ENCODE measurements at places on chromosomes 6 and 20.
A peak's percentile ranks its signal among the peaks of the same experiment; 100 is the strongest.

- no peaks in the 10 kb centered on the region for H3K27me3 ChIP-seq
- no peak overlapping the region for H3K4me3 ChIP-seq
These were observed 29.1 kb downstream of the WRNIP1 start for GRCh38 chr6:2794171-2794730.

DNA sequence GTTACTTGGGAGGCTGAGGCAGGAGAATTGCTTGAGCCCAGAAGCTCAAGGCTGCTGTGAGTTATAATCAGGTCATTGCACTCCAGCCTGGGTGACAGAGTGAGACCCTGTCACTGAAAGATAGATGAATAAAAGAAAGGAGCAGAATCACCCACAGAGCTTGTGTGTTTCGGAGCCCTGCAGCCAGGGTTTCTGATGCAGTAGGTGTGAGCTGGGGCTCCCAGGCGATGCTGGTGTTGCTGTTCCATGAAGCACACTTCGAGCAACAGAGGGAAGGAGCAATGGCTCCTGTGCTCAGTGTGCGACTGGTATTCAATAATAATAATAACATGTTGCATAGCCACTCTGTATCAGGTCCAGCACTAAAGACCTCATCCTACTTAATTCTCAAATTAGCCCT is 197.5 kb upstream of the CST7 start:
- no peak for DNase-seq
- H3K27ac ChIP-seq: no peak overlapping the region
- H3K4me1 ChIP-seq: peaks cover 3% of the 10 kb centered on the region
- peaks cover 2% of the 10 kb centered on the region for H3K27me3 ChIP-seq
- no peaks in the 10 kb centered on the region for H3K36me3 ChIP-seq

- DNase-seq: no peak
- H3K4me3 ChIP-seq: no peak overlapping the region
- no peak overlapping the region for H3K27ac ChIP-seq
- no peaks in the 10 kb centered on the region for H3K36me3 ChIP-seq
These were observed 19.2 kb upstream of the RIPOR3 start for GRCh38 chr20:50710492-50711063.

DNA sequence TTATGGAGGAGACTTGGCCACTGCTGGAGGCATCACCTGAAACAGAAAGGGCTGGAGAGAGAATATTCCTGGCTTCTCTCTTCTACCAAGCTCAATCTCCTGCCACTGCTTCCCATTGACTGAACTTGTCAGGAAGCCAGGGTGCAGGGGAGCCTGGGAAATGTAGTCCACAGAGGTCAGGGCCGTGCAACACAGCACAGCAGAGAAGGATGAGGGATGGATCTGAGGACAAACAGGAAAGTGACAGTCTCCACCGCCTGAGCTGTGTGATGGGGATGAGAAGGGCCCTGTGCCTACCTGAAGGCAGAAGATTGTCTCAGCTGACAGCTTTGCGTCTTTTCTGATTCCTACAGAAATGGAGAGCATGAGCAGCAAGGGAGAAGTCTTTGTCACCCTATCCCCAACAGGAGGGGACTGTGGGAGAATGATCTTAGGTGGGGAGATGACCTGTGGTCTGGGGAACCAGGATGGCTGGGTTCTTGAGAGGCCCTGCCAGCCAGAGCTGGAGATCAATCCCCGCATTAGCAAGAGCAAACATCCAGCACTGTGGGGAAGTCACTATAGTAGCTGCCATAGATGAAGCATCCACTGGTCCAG is 114.2 kb downstream of the SNX5 start:
- H3K27me3 ChIP-seq: peaks cover 2% of the 10 kb centered on the region
- H3K36me3 ChIP-seq: no peaks in the 10 kb centered on the region
- H3K27ac ChIP-seq: no peak overlapping the region
- H3K4me3 ChIP-seq: no peak overlapping the region
- H3K4me1 ChIP-seq: peaks cover 20% of the 10 kb centered on the region

GRCh38 chr6:16031278-16031981 is 97.5 kb upstream of the MYLIP start:
- DNase-seq: no peak
- peaks cover 8% of the 10 kb centered on the region for H3K27me3 ChIP-seq
- peaks cover 7% of the 10 kb centered on the region for H3K4me1 ChIP-seq
- no peak overlapping the region for H3K27ac ChIP-seq
- peaks cover 2% of the 10 kb centered on the region for H3K36me3 ChIP-seq
- no peak overlapping the region for H3K4me3 ChIP-seq

DNA sequence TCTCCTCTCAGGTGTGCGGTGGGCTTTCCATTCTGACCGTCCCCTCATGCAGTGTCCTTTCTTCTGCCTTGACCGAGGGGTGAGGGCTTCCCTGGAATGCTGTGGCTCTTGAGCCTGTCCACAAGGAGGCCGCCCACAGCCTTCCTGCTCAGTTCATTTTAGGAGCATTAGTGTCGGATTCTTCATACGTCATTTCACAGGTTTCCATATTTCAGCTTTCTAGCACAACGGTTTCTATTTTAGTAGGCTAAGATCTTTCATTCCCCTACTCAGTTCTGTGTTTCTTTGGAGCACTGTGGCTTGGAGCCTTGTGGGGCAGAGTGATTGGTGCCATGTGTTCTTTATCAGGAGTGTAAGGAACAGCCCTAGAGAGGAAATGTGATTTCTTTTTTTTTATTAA is 5.5 kb downstream of the PPP1R3G start:
- peaks cover 6% of the 10 kb centered on the region for H3K4me1 ChIP-seq
- no peak overlapping the region for H3K27ac ChIP-seq
- H3K27me3 ChIP-seq: peaks cover 53% of the 10 kb centered on the region
- no peaks in the 10 kb centered on the region for H3K36me3 ChIP-seq
- no peak for DNase-seq

DNA sequence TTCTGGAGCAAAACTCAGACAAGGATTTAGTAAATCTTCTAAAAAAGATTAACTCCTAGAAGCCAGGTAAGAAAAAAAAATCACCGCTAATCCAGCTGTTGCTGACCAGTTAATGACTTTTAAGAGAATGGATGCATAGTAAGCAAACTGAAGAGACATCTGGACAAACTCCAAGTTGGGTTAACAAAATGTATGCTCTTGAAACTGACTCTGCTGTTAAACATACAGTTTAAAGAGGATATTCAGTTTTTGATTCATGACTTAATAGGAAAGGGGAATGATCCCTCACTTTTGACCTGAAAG is 70.4 kb downstream of the PLAGL1 start:
- H3K4me1 ChIP-seq: peaks cover 4% of the 10 kb centered on the region
- no peak overlapping the region for H3K27ac ChIP-seq
- H3K4me3 ChIP-seq: no peak overlapping the region
- DNase-seq: no peak
- H3K27me3 ChIP-seq: no peaks in the 10 kb centered on the region
- H3K36me3 ChIP-seq: no peaks in the 10 kb centered on the region

- H3K4me3 ChIP-seq: no peak overlapping the region
- H3K36me3 ChIP-seq: no peaks in the 10 kb centered on the region
- peak; percentile 36 for DNase-seq
- H3K27ac ChIP-seq: no peak overlapping the region
- peaks cover 71% of the 10 kb centered on the region for H3K27me3 ChIP-seq
These were observed 3.2 kb downstream of the GRIK2 start for GRCh38 chr6:101396548-101397173.

GRCh38 chr20:38115205-38115604 is 49.9 kb downstream of the TGM2 start:
- no peaks in the 10 kb centered on the region for H3K4me1 ChIP-seq
- H3K27ac ChIP-seq: no peak overlapping the region
- H3K27me3 ChIP-seq: no peaks in the 10 kb centered on the region
- no peak for DNase-seq
- H3K36me3 ChIP-seq: no peaks in the 10 kb centered on the region
- H3K4me3 ChIP-seq: no peak overlapping the region

- H3K4me3 ChIP-seq: no peak overlapping the region
- peaks cover 10% of the 10 kb centered on the region for H3K36me3 ChIP-seq
- no peak for DNase-seq
These were observed 10.3 kb downstream of the ADISSP start for GRCh38 chr20:3757268-3757667.

DNA sequence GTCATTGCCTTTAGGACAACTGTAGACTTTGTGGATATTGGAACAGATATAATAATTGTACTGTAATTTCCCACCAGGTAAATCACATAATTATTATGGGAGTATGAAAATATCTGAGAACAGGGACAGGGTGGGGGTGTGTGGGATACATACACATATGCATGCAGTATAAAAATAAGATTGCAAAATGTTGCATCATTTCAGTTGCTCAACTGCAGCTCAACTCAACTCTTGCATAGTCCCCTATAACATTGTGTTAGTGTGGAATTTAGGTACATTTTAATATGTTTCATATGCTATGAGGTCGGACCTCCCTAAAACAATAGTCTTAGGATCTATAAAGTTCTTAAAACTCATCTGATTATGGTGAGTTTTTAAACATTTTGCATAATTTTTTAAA is 275.0 kb upstream of the FLRT3 start:
- H3K27me3 ChIP-seq: no peaks in the 10 kb centered on the region
- no peak for DNase-seq
- H3K27ac ChIP-seq: no peak overlapping the region
- no peak overlapping the region for H3K4me3 ChIP-seq
- H3K36me3 ChIP-seq: no peaks in the 10 kb centered on the region
- H3K4me1 ChIP-seq: no peaks in the 10 kb centered on the region

DNA sequence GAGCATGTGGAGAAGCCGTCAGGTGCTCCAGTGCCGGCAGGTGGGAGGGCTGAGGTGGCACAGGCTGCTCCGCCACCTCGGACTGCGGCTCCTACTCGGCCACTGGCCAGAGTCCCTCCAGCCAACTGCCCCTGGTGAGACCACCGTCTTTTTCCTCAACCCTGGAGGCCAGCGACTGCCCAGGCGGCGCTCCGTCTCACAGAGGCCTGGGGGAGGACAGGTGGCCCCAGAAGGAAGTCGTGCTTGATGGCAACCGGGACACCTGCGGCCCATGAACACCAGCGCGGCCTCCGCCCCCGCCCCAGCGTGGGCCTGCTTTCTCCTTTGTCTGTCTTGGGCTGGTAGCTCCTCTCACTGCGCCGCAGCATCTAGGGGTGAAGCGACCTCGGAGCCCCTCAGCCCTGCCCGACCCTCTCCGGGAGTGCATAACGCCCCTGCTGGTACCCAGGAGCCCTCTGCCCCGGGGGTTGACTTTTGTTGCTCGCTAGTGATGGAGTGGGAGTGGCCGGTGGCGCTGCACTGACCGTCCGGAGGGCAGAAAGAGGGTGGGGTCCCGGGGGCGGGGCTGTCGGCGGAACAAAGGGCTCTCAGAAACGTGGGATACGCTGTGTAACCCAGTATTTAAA is 706 bp upstream of the TUBB2B start:
- peak; percentile 10 for DNase-seq
- H3K36me3 ChIP-seq: no peaks in the 10 kb centered on the region
- H3K4me3 ChIP-seq: peak overlapping the region; percentile 43
- peaks cover 76% of the 10 kb centered on the region for H3K27me3 ChIP-seq

- no peak overlapping the region for H3K4me3 ChIP-seq
- no peak overlapping the region for H3K27ac ChIP-seq
- no peaks in the 10 kb centered on the region for H3K4me1 ChIP-seq
- peak; percentile 71 for DNase-seq
These were observed 38.2 kb downstream of the KIAA1755 start for GRCh38 chr20:38222231-38222922.

GRCh38 chr20:49448917-49449316 is 33.6 kb downstream of the KCNB1 start:
- no peak for DNase-seq
- no peaks in the 10 kb centered on the region for H3K4me1 ChIP-seq
- H3K27ac ChIP-seq: no peak overlapping the region
- no peak overlapping the region for H3K4me3 ChIP-seq

DNA sequence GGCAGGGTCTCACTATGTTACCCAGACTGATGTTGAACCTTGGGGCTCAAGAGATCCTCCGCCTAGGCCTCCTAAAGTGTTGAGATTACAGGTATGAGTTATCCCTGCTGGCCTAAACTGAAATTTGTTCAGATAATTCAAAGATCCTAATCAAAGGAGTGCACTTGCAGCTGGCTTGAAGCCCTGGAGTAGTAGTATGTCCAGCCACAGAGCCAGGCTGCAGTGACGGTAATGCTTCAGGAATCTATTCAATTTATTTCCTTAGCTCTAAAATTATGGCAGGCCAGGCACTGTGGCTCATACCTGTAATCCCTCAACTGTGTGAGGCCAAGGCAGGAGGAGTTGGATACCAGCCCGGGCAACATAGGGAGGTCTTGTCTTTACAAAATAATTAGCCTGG is 1.4 kb upstream of the DDX43 start:
- H3K27me3 ChIP-seq: peaks cover 2% of the 10 kb centered on the region
- peaks cover 21% of the 10 kb centered on the region for H3K4me1 ChIP-seq
- no peak overlapping the region for H3K4me3 ChIP-seq
- H3K27ac ChIP-seq: peak overlapping the region; percentile 64
- DNase-seq: no peak

GRCh38 chr20:47784599-47785310 is 526 bp downstream of the SULF2 start:
- no peak for DNase-seq
- peaks cover 17% of the 10 kb centered on the region for H3K4me1 ChIP-seq
- H3K36me3 ChIP-seq: no peaks in the 10 kb centered on the region
- peak overlapping the region; percentile 40 for H3K4me3 ChIP-seq

DNA sequence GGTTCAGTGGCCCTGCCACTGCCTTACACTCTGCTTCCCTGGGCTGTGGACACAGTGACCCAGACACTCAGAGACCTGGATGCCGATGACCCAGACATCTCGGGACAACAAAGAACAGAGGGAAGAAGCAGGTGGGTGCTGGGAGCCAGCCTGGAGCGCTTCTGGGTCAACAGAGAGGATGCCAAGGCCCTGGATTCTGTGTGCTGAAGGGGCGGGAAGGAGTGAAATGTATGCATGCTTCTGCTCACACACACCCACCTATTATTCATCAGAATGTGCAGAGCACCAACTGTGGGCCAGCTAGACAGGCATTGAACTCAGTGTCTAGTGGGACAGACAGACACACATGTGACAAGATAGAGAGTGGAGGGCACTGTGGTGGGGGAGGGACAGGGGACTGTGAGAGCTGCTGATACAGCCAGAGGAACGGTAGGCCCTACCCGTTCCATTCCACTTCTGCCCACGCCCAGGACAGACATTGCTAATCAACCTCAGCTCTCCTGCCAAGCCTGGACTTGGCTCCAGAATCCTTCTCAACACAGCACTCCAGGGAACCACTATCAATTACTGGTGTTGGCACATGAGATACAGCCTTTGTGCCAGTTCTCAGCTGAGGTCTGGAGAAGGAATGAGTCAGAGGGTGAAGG is 20.2 kb downstream of the KCNK15 start:
- H3K27me3 ChIP-seq: peaks cover 3% of the 10 kb centered on the region
- H3K27ac ChIP-seq: no peak overlapping the region
- no peak overlapping the region for H3K4me3 ChIP-seq
- DNase-seq: no peak
- no peaks in the 10 kb centered on the region for H3K4me1 ChIP-seq

GRCh38 chr6:109696355-109696754 is 5.3 kb downstream of the FIG4 start:
- no peaks in the 10 kb centered on the region for H3K27me3 ChIP-seq
- no peak overlapping the region for H3K4me3 ChIP-seq
- no peak overlapping the region for H3K27ac ChIP-seq
- H3K4me1 ChIP-seq: peaks cover 16% of the 10 kb centered on the region
- DNase-seq: no peak

DNA sequence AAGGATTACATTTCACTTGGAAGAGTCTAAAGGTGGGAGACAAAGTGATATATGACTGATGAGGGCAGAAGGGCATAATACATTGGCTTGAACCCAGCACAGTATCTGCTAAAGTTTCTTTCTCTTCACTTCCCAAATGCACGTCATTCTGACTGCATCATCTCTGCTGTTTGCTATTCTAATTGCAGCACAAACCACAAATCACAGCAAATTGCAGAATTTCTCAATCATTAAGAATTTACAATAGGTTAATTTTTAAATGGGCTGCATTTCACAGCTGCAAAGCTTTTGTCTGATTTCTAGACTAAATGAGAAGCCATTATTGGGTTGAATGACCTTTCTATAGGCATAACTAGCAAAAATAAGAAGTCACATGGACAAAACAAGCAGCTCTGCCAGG is 337.0 kb downstream of the RNGTT start:
- H3K4me1 ChIP-seq: peaks cover 11% of the 10 kb centered on the region
- DNase-seq: no peak
- no peak overlapping the region for H3K27ac ChIP-seq
- H3K27me3 ChIP-seq: no peaks in the 10 kb centered on the region
- no peak overlapping the region for H3K4me3 ChIP-seq

Data from activated naive CD8-positive, alpha-beta T cell treated with anti-CD3 and anti-CD28 coated beads, Interleukin-2, amount 50 U/mL, for 24 hours (primary cell).